ENCODE measurements at places on chromosomes 5 and 9. TPM values are rescaled to one million over a fixed set of nuclear protein-coding genes. Genes with fewer than 3 reads are reported as not detected.

Gene CWC27
- 16.6 TPM for total RNA-seq

Gene SH2D3C
- 0.06 TPM for total RNA-seq

Gene C5orf46
- total RNA-seq = not detected

Gene TMEM215
- not detected for total RNA-seq

Gene KLHL3
- 0.07 TPM for total RNA-seq

Gene FYB1
- total RNA-seq = 9.9 TPM

Gene ZNF354C
- 0.61 TPM for total RNA-seq
